SHP77 treated with DMSO at 0.1 percent for 48 hours (cell line): ENCODE measurements at places on chromosomes 2 and 18.

DNA sequence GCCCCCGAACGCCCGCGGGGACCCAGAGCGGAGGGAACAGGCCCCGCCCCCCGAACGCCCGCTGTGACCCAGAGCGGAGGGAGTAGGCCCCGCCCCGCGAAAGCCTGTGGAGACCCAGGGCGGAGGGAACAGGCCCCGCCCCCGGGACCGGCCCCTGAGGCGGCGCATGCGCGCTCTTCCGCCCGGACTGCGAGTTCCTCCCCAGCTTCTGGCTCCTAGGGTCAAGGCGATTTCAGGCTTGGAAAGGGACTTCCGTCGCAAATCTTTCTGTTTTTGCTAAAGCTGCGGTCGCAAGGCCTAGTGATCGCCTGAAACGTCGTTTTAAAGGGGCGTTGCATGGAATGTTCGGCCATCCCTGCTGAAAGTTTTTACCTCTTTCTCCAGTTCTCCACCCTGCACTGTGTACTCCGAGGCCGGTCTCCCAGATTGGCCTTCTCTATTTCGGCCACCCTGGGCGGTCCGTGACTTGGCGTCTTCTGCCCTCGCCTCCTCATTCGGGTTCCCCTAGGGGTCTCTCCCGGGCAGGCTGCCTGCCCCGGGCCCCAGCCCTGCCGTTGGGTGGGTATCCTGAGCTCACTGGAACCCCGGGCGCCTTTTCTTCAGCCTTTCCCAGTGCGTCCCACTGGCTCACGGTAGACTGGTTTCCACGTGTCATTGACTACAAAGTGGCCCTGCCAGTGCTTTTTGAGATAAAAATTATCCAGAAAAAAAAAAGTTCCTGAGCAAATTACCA lies 372 bp upstream of the WDSUB1 start:
- DNase-seq: peak; percentile 57

DNA sequence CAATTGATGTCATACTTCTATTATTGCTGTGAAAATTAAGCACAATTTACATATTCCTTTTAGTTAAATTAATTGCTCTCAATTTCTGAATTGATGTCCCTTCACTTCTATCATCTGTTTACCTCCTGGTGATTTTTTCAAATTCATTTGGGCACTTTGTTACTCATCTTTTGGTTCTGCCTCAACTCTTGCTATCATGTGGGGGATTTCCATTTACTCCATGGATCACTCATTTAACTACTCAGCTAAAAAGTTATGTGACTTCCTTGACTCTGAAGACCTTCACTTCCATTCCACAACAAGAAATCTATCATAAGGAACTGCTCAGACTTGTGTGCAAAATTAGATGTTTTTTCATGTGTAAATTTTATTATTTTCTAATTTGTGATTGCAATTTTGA lies 126.2 kb downstream of the EHBP1 start:
- DNase-seq: no peak

DNA sequence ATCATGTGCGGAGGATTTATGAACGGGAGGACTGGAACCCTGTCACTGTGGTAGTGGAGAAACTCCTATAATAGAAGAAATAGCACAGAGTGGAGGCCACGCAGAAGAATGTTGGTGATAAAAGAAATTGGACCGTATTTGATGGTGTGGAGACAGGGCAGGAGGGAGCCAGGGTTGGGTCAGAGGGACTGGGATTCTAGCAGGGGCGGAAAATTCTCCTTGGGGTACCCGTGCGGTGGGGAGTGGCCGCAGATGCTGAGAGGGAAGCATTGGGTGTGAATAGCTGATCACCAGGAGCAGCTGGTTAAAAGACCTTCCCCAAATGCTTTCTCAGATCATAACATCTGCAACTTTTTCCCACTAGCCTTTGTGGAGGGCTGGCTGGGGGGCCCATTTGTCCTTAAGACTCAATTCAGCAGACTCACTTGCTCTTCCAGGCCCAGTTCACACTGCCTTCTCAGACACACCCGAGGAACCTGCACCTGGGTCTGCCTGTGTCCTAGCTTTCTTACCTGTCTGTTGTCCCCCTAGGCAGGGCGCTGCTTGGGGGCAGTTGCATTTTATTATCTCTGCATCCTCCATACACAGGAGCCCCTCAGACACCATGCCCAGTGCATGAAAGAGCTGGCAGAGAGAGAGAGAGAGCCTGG lies 7.1 kb downstream of the SH3BP4 start:
- DNase-seq: no peak

GRCh38 chr18:76445275-76445674 lies 49.8 kb downstream of the ZNF516 start:
- DNase-seq: no peak

GRCh38 chr18:21389283-21389682 lies 147.3 kb downstream of the GREB1L start:
- DNase-seq: no peak

GRCh38 chr18:44625386-44625785 lies 55.3 kb upstream of the SETBP1 start:
- DNase-seq: no peak

DNA sequence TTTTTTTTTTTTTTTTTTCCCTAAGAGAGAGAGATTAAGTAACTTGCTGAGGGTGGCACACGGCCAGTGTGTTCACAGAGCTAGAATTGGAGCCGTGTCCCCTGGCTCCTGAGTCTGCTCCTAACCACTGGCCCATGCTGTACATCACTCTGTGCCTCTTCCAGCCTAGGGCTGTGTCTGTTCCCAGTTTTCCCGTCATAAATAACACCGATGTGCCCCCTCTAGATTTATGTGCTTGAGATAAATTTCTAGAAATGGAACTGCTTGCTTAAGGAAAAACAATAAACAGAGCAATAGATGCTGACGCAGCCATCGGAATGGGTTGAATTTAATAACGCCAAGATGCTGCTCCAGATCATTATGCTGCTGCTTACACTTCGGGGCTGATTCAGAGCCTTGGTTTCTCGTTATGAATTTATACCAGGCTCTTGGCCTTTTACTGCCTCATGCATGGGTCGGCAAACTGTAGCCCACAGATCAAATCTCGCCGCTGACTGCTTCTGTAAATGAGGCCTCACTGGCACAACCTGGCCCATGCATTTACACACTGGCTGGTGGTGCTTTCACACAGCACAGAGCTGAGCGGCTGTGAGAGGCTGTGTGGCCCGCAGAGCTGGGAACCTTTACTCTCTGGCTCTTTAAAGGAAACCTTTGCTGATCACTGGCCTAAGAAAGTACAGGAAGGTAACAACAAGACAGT lies 58.1 kb downstream of the NDUFA10 start:
- DNase-seq: no peak
